Iris pigment epithelial cell (primary cell): ENCODE measurements at places on chromosomes 1 and 21.

DNA sequence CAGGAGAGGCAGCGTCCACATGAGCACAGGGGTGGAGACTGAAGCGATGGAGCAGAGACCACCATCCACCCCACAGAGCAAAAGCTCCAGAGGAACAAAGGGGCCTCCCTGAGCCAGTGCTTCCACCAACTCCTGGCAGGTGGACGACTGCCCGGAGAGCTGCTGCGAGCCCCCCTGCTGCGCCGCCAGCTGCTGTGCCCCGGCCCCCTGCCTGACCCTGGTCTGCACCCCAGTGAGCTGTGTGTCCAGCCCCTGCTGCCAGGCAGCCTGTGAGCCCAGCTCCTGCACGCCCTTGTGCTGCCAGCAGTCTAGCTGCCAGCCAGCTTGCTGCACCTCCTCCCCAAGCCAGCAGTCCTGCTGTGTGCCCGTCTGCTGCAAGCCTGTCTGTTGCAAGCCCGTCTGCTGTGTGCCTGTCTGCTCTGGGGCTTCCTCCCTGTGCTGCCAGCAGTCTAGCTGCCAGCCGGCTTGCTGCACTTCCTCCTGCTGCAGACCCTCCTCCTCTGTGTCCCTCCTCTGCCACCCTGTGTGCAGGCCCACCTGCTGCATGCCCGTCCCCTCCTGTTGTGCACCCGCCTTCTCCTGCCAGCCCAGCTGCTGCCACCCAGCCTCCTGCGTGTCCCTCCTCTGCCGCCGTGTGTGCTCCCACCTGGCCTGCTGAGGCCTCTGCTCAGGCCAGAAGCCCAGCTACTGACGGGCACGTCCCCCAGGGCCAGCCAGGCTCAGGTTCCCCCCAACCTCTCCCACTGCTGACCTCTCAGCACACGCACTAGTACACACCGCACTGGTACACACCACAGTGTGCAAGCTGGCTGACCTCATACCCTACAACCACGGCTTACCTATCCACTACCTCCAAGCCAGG lies 5.4 kb downstream of the KRTAP10-12 start:
- no peak for DNase-seq

- DNase-seq, result no peak
These were observed 1.1 kb upstream of the BSND start for GRCh38 chr1:54997711-54997986.

- DNase-seq, result no peak
These were observed 1634.1 kb downstream of the PLA2G4A start for GRCh38 chr1:188462837-188463236.

DNA sequence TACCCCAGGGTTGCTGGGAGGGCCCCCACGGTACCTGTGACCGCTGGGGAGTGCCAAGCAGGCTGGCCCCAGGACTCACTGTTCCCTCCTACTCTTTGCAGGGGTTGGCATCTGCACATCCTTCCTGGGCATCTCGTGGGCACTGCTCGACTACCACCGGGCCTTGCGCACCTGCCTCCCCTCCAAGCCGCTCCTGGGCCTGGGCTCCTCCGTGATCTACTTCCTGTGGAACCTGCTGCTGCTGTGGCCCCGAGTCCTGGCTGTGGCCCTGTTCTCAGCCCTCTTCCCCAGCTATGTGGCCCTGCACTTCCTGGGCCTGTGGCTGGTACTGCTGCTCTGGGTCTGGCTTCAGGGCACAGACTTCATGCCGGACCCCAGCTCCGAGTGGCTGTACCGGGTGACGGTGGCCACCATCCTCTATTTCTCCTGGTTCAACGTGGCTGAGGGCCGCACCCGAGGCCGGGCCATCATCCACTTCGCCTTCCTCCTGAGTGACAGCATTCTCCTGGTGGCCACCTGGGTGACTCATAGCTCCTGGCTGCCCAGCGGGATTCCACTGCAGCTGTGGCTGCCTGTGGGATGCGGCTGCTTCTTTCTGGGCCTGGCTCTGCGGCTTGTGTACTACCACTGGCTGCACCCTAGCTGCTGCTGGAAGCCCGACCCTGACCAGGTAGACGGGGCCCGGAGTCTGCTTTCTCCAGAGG lies 6.8 kb downstream of the XKR8 start:
- DNase-seq, result no peak

- peak; percentile 78 for DNase-seq
These were observed at the start of gene TRNP1 for GRCh38 chr1:26993237-26994019. TRNP1 (plus strand) TSS chr1:26993692; CDS start chr1:26993787, 95 bp downstream.

GRCh38 chr1:32352239-32352745 lies 10.0 kb downstream of the FAM229A start:
- no peak for DNase-seq

- DNase-seq, result no peak
These were observed 80.7 kb downstream of the JMJD4 start for GRCh38 chr1:227654431-227654830.

GRCh38 chr1:105137543-105138457 lies 1388.1 kb downstream of the AMY1C start:
- peak; percentile 0 for DNase-seq

DNA sequence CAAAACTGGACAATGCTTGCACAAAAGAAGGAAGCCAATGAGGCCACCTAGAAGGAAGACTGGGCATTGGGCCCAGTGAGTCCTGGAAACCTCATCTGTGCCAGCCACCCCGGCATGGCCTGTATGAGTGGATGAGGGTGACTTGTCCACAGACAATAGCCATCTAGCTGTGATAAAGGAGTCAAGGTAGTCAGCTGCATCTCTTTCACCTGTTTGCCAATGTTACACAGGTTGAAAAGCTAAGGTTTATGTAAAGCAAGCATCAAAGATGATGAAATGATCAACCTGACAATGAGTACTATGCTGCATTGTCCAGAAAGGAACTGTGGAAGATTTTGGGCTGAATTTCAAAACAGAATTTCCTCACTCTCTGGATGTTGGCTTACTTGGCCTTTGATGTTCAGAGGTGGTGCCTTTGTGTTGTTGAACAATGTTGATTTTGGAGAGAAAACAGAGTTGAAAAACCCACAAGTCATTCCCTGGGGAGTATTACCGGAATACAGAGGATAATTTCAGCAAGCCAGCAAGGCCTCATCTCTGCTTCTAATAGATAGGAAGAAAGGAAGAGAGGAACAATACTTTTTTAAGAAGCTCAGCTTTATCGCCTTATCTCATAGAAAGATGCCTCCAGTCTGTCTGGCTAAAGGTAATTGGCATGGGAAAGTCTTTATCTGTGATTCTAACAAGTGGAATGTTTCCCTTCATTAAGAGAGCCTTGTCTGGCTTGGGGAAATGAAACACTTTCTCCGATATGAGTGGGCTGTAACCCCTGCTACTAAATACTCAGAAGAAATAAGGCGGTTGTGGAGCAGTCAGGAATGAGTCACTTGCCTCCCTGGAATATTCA lies 11.4 kb upstream of the SELE start:
- DNase-seq, result peak; percentile 37

DNA sequence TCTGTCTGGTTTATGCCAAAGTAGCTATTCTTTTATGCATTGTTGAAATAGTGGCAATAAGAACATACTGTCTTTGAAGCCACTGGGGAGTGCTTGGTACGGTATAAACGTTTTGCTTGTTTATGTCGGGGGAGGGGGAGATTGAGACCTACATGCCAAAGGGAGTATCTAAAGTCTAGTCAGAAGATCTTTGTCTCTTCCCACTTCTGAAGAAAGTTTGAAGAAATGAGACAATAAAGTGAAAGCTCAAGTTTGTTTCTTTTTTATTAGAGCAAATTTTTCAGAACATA lies 6.8 kb downstream of the AKIRIN1 start:
- DNase-seq, result peak; percentile 70

GRCh38 chr21:34345091-34345871 lies 18.5 kb upstream of the KCNE2 start:
- DNase-seq, result peak; percentile 25

- no peak for DNase-seq
These were observed 41.6 kb upstream of the SLC45A1 start for GRCh38 chr1:8276173-8276914.

GRCh38 chr1:72481420-72481970 lies 199.2 kb upstream of the NEGR1 start:
- DNase-seq, result no peak

DNA sequence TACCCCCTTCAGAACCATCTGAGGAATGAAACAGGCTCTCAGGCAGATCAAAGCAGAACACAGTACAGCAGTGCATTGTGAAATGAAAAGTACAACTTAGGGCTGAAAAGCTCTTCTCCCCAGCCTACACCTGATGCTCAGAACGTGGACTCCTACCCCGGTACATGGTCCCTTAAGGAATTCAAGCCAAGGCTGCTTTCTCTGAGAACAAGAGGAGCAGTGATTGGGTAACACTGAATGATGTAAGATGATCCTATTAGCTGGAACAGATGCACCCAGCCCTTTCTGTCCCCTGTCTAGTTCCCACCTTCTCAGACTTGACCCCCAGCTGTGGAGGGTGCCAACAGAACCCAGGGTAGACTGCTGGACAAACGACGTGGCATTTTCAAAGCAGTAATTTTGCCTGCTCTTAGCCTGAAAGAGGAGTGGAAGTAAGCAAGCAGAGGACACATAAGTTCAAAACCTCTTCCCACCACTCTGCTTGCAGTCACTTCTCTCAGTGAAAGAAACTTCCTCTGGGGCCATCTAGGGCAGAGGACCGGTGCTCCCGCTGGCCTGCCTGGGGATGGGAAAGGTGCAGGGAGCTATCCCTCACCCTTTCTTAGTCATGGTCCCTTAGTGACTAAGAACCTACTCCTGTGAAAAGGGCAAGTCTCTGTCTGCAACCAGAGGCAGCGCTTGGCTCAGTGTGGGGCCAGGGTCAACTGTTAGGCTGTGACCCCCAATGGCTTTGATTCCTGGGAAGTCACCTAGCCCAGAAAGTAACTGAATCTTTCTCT lies 72.7 kb downstream of the TRABD2B start:
- no peak for DNase-seq

DNA sequence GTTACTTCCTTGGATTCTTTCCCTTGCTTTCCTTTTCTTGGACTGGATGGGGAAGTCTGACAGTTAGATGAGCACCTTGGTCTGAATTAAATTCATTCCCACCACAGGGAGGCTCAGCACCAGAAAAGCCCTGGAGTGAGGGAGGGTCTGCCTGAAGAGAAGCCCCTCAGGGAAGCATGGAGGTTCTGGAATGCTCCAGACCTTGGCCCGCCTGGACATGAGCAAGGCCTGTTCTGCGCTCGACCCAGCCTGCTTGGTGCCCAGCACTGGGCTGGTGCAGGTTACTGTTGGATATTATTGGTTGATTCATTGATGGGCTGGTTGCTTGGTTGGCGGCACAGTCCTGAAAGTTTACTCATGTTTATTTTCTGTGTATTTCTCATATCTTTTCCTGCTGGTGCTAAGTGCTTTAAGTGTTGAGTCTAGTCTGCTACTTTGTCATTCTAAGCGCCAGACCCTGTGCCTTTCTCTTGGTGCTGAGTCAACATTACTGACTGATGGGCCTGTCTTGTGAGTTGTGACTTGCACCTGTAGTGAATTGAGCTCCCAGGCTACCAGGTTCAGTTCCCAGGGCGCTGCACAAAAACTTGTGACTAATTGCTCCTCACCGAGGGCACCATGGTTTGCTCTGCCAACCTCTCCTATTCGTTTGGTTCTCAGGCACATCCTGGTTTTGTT lies 538.5 kb downstream of the KIF26B start:
- DNase-seq, result no peak
